Peyer's patch (tissue), 4 donors: ENCODE measurements at places on chromosomes 4 and X. TPM values are rescaled to one million over a fixed set of nuclear protein-coding genes. Genes with fewer than 3 reads are reported as not detected.

- no peaks in the 10 kb centered on the region for H3K27me3 ChIP-seq
- no peaks in the 10 kb centered on the region for H3K4me1 ChIP-seq
- H3K27ac ChIP-seq = peak overlapping the region; percentile 11
- H3K36me3 ChIP-seq = peaks cover 69% of the 10 kb centered on the region
- H3K4me3 ChIP-seq = no peak overlapping the region
- DNase-seq = peak; percentile 76
These were observed 15.2 kb downstream of the HSD17B11 start for GRCh38 chr4:87375719-87376291.

DNA sequence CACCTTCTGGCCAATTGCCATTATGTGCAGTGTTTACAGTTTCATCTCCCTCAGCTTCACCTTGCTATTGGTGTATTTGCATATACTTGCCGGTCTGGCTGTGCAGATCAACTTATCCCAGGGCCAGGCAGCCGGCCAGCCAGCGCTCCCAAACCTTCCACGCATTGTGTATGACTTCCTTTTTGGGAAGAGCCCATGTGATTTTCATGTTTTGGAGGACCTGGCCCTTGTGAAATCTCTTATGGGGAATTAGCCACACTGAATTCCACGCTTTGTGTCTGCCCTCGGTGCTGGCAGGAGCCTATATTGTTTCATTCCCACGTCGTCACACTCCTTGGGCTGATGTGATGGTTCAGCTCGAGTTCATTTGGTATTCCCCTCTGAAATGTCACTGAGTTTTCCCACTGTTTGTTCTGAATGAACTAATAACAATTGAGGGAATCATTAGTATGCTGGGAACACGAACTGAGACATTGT lies 6.0 kb upstream of the PDLIM3 start:
- no peak overlapping the region for H3K27ac ChIP-seq
- H3K36me3 ChIP-seq = no peaks in the 10 kb centered on the region
- H3K4me3 ChIP-seq = no peak overlapping the region

DNA sequence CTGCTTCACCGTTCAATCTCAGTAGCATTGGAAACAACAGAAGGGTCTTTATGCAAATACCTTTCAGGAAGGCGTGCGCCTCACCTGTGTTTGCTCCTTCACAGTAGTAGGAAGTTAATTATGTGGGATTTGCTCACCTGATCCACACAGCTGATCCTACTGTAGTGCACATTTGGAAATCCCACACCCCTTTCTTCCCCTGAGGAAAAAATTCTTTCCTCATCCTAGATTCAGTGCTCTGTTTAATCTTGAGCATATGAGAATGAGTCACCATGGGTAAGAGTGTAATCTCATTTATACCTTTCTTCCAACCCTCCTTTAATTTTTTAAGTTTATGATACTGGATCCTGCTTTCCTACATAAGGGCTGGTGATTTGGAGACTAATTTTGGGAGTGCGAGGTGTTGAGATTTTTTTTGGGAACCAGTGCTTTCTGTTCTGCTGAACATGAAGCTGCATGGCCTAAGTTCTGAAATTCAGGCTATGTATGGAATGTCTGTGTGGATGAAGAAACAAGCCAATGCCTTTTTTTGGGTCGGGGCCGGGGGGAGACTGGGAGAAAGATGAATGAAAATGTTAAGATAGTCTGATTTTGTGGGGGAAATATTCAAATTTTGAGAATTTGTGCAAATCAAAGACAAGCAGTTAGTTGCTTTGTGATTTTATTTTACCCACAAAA lies 19.0 kb downstream of the GAB1 start:
- H3K27ac ChIP-seq = no peak overlapping the region
- DNase-seq = no peak
- no peaks in the 10 kb centered on the region for H3K36me3 ChIP-seq
- no peaks in the 10 kb centered on the region for H3K27me3 ChIP-seq
- no peaks in the 10 kb centered on the region for H3K4me1 ChIP-seq

DNA sequence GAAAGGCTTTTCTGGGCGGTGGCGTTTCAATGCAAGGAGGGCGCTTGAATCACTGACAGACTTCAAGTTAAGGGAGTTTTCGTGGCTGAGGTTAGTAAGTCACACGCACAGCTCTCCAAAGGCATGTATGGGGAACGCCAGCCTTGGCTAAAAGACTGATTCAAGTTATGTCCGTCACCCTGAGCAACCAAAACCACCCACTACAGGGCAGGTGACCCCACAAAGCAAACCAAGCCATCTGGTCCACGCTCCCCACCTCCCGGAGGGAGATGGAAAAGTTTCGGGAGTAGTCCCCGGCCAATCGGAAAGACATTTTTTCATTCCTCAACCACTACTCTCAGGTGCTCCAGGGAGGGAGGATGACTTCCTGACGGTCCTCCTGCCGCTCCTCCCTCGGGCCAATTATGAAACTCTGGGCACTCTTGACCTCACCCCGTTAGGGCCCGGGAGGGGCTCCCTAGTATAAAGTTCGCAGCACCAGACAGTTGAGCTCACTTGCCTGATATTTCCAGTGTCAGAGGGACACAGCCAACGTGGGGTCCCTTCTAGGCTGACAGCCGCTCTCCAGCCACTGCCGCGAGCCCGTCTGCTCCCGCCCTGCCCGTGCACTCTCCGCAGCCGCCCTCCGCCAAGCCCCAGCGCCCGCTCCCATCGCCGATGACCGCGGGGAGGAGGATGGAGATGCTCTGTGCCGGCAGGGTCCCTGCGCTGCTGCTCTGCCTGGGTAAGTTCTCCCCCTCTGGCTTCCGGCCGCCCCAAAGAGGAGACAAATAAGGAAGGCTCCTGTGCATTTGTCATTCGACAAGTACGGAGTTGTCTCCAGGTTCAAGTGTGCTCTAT lies at the start of gene EREG:
Gene EREG (plus strand): TSS at position 494 of the 840 bp plus-strand sequence. CDS start 164 bp downstream, at position 658.
- H3K36me3 ChIP-seq = no peaks in the 10 kb centered on the region
- H3K27ac ChIP-seq = no peak within 1 kb of the TSS
- peak; percentile 64 for DNase-seq
- peak within 1 kb of the TSS; percentile 59 for H3K4me3 ChIP-seq

DNA sequence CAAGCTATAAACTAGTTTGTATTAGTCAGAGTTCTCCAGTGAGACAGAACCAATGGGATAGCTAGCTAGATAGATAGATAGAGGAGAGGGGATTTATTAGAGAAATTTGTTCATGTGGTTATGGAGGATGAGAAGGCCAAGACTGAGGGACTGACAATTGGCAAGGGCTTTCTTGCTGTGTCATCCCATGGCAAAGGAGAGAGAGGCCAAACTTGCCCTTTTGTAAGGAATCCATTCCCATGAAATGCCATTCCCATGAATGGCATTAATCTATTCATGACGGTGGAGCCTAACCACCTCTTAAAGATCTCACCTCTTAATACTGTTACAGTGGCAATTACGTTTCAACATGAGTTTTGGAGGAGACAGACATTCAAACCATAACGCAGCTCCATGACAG lies 58.1 kb downstream of the LINC00632 start:
- DNase-seq = no peak
- no peaks in the 10 kb centered on the region for H3K36me3 ChIP-seq
- no peak overlapping the region for H3K27ac ChIP-seq
- no peaks in the 10 kb centered on the region for H3K4me1 ChIP-seq

DNA sequence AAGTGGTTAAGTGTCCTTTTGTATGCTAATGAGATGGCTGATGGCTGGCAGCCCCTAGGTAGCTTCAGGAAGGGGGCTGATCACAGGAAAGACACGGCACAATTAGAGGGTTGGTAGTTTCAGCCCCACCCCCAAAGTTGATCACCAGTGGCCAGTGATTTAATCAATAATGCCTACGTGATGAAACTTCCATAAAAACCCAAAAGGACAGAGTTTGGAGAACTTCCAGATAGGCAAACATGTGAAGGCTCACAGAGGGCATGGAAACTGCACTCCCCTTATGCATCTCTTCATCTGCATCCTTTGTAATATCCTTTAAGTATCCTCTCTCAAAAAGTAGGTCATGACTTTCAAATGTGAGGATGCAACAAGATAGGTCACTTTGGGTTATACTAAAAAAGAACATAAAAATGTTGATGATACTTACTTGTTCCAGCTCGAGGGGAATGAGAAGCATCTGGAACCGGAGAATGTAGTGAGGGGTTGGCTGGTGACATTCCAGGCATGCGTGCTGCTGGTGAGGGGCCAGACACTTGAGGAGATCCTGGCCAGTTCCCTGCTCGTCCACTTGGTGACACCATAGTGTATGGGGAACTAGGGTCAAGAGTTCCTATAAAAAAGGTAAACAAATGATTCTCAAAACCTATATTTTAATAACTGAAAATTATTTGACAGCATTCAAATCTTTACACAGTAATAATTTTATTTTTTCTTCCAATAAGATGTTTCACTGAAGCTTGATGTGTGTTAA lies 16.7 kb upstream of the CXorf38 start:
- H3K4me3 ChIP-seq = no peak overlapping the region
- no peak for DNase-seq
- no peaks in the 10 kb centered on the region for H3K4me1 ChIP-seq
- no peaks in the 10 kb centered on the region for H3K36me3 ChIP-seq
- no peak overlapping the region for H3K27ac ChIP-seq

DNA sequence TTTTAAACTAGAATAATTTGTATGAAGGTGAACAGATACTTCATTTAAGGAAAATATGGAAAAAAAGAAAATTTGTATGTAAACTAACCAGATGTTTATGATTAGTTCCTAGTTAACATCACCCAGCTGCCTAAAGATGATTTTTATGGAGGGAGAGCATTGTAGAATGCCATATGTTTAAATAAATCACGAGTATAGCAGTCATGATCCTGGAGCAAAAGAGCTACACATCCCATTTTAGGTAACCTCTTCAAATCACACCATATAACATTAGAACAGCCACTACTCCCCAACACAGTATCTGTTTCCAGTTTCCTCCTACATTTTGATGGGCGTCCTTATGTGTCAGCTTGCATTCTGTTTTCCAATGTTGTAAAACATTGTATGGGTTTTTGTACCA lies 571.9 kb upstream of the FAM241A start:
- H3K27me3 ChIP-seq = no peaks in the 10 kb centered on the region
- no peak for DNase-seq
- no peaks in the 10 kb centered on the region for H3K36me3 ChIP-seq
- H3K4me3 ChIP-seq = no peak overlapping the region
- H3K27ac ChIP-seq = no peak overlapping the region
- no peaks in the 10 kb centered on the region for H3K4me1 ChIP-seq

DNA sequence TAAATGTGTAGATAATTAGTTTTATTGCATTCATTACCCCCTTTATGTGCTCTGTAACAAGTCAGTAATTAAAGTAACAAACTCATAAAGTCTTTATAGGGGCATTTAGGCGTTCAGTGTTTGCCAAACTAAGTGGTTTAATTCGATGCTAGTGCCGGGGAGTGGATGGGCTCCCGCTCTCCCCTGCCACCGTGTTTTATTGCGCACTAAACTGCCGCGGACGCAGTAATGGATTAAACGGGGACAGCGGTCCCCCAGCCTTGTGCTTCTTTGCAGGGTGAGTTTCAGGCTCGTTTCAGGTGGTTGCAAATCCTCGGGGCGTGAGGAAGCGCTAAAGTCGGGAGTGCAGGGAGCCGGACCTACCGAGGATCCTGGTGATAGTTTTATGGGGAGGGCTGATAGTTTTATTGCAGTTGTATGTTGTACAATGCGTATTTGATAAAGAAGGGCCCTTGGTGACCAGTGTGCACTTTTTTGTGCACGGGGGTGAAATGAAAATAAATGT lies 1.6 kb upstream of the PHOX2B start:
- H3K36me3 ChIP-seq = no peaks in the 10 kb centered on the region
- no peak for DNase-seq
- no peaks in the 10 kb centered on the region for H3K4me1 ChIP-seq
- no peaks in the 10 kb centered on the region for H3K27me3 ChIP-seq
- H3K4me3 ChIP-seq = no peak overlapping the region

DNA sequence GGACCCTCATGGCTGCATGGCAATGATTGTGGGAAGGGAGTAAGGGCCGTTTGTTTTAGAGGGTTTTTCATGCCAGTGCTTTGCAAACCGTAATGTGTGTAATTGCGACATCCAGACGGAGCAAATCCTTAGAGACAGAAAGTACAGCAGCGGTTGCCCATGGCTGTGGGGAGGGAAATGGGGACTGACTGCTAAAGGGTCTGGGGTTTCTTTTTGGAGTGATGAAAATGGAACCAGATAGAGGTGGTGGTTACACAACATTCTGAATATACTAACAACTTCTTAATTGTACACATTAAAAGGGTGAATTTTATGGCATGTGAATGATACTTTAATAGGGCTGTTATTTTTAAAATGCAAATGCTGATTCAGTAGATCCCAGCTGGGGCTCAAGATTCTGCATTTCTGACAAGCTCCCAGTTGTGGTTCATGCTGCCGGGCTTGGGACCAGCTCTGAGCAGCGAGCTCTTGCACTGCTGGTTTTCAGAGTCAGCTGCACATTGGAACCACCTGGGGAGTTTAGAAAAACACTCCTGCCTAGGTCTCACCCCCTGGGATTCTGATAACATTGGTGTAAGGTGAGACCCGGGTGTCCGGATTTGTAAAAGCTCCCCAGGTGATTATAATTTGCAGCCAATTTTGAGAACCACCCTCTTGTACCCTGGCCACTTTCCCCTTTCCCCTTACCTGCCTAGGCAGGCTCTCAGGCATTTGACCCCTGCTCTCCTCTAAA lies 47.7 kb downstream of the PRPS1 start:
- no peaks in the 10 kb centered on the region for H3K27me3 ChIP-seq
- DNase-seq = no peak
- peak overlapping the region; percentile 44 for H3K4me3 ChIP-seq
- H3K4me1 ChIP-seq = peaks cover 21% of the 10 kb centered on the region
- H3K27ac ChIP-seq = peak overlapping the region; percentile 91
- no peaks in the 10 kb centered on the region for H3K36me3 ChIP-seq

DNA sequence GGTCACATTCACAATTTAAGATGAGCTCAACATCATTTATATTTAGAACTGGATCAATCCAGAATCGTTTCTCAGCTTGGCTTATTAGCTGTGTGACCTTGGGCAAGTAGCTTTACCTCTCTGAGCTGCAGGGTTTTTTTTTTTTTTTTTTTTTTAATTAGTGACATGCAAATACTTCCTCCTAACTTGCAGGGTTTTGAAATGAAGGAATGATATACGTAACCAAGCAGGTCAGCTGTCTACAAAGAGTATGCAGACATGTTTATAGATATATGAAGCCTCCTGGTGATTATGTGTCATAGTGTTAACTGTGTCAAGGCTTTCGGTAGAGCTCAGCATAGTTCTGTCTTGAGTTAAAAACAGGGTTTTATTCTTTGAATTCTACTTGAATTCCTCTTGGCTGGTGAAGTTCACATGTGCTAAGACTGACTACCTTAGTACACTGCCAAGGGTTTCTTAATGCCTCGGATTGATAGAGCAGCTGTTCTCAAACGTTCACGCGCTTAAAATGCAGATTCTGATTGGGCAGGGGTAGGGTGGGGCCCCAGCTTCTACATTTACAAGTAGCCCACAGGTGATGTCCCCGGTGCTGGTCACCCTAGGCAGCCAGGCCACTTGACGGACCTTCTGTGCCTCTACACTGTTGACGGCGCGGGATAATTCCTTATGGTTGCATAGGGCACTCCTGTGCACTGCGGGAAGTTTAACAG lies 654 bp upstream of the STS start:
- H3K4me1 ChIP-seq = no peaks in the 10 kb centered on the region
- H3K27me3 ChIP-seq = no peaks in the 10 kb centered on the region
- H3K27ac ChIP-seq = peak overlapping the region; percentile 91
- H3K4me3 ChIP-seq = peak overlapping the region; percentile 92

The RASSF6 gene
- 38.1 TPM for total RNA-seq

The SLITRK4 gene
- 1.2 TPM for total RNA-seq

The MAGEA12 gene
- not detected for total RNA-seq
